Breast epithelium (tissue), 4 donors: ENCODE measurements at places on chromosomes 1 and 21.
A peak's percentile ranks its signal among the peaks of the same experiment; 100 is the strongest.

DNA sequence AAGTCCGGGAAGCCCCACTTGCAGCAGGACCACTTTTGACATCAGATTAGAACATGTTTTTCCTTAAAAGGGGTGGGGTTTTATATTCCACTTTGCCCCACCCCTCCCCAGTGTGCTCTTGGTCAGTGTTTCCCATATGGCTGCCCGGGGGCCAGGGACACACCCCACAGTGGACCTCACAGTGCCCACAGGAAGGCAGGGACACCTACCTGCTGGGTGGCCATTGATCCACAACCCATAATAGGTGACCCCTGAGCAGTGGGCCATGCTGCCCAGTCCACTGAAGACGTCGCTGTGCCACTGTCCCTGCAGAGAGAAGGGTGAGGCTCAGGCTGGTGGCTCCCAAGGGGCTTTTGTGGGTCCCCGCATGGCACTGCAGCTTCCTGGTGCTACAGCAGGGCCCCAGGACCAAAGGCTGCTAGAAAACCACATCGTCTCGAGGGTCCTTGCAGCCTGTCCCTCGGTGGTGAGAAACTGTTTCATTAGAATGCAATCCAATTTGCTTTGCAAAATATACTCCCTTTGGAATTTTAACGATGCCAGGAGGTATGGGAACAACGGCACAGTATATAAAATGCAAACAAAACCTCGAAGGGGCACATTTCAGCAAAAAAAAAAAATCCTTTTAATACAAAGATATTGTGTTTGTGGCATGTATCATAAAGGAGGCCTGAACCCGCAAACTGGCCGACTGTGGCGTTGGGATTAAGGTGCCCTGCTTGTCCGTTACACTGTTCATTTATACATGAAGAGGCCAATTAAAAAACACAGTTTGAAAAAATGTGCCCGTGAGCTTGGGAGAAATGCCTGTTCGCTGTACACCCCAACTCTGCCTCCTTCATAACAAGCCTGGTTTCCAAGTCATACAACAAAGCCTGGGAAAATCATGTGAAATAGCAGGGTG is 16.9 kb downstream of the MORN1 start:
- DNase-seq = no peak

DNA sequence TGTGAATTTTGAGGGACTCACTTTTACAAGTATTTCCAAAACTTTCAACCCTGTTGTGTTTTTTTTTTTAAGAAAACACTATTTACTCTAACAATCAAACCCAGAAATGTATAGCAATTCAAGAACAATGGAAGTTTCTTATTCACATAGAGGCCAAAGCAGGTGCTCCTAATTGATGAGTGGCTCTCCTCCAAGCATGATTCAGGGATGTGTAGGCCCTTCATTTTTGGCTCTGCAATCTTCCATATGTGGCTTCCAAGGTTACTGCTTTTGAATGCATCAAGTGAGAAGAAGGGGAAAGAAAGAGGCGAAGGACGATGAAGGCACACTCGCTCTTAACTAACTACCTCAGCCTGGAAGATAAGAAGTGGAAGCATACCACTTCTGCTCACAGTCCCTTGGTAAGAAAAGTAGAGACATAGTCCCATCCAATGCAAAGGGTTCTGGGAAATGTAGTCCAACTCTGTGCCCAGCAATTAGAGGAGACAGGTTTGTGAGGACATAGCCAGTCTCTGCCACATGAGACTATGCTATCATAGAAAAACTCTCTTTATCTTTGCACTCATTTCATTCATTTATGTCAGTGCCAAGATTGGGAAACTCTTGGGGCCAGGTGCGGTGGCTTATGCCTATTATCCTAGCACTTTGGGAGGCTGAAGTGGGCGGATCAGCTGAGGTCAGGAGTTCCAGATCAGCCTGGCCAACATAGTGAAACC is 46.0 kb downstream of the OPTC start:
- DNase-seq = no peak

- DNase-seq = no peak
Measured at GRCh38 chr1:47779613-47780012, 217.6 kb downstream of the TRABD2B start.

GRCh38 chr1:44296806-44297205 is 58.3 kb downstream of the ERI3 start:
- no peak for DNase-seq

DNA sequence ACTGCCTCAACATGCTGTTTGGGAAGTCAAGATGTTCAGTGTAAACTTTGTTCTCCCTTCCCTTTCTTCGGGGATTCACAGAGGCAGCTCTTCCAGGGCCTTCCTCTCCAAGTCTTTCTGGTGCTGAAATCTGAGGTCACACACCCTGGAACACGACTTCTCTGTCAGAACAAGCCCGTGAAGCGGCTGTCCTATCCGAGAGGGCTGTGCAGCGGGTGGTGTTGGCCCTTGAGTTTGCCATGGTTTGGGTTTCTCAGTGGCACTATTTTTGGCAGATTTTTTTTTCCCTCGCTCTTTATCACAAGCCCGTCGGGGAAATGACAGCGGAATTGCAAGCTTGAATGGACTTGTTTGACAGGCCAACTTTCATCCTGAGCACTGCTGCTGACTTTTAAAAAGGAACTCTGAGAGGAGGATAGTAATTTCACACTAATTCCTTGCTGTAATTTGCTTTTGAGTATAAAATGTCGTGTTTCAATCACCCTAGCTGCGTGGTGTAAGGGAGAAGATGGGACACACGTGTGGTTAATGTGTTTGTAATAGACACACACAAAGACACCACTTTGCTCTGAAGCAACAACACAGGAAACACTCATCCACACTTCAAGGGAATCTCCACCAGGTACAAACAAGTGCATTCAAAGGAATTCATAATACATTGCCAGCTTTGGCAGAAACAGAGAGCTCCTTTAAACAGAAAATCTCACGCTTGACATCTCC is 60.1 kb upstream of the TARBP1 start:
- peak; percentile 71 for DNase-seq

- DNase-seq = peak; percentile 59
Measured at GRCh38 chr1:26225033-26225831, 8.8 kb upstream of the CEP85 start.

DNA sequence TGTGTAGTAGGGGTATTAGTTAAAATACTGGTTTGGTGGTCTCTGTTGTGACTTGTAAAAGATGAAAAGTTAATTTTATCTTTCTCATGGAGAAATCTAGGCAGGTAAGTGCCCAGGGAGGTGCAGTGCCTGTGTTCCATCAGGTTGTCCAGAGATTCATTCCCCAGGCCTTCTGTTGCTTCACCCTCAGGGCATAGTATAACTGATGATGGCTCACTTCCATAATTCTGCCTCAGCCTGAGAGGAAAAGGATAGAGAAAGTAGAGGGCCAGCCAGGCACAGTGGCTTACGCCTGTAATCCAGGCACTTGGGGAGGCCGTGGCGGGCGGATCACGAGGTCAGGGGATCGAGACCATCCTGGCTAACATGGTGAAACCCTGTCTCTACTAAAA is 153.9 kb downstream of the FMN2 start:
- no peak for DNase-seq

GRCh38 chr1:84861988-84862644 is 30.9 kb downstream of the LPAR3 start:
- no peak for DNase-seq

- DNase-seq = no peak
Measured at GRCh38 chr1:14896381-14897079, 257.0 kb upstream of the TMEM51 start.

DNA sequence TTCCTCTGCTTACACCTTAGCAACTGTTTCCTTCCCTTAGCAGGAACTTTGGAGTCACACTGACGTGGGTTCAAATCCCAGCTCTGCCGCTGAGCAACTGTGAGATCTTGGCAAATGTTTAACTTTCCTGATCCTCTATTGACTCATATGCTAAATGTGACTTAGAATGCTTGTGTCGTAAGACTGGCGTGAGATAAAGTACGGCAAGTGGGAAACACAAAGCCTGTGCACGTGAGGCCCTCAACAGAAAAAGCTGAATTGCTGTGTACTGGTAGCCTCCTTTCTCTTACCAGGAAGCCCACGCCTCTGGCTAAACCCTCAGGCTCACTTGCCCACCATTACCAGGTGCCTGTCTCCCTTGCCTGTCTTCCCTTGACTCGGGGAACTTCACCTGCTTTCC is 135.4 kb upstream of the TNR start:
- no peak for DNase-seq

DNA sequence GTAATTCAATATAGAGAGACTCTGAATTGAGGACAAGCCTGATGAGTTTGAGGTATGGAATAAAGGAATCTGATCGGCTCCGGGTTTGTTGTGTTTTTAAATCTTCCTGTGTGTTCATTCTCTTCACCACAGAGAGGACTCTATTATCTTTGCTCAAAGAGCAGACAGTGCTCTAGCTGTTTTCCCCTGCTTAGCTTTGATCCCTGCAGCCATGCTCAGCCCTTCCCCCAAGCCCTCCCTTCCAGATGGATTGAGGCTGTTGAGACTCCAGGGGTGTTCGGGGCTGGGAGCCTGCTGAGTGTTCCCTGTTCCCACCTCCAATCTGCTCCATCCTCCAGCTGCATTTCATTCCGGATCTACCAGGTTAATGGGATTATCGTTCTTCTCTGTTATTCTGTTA is 74.2 kb upstream of the CXADR start:
- DNase-seq = no peak

GRCh38 chr1:63612564-63612963 is 19.4 kb downstream of the PGM1 start:
- no peak for DNase-seq

- DNase-seq = no peak
Measured at GRCh38 chr1:227673441-227673840, 61.7 kb downstream of the JMJD4 start.

- DNase-seq = no peak
Measured at GRCh38 chr1:198087831-198088230, 69.0 kb upstream of the NEK7 start.

DNA sequence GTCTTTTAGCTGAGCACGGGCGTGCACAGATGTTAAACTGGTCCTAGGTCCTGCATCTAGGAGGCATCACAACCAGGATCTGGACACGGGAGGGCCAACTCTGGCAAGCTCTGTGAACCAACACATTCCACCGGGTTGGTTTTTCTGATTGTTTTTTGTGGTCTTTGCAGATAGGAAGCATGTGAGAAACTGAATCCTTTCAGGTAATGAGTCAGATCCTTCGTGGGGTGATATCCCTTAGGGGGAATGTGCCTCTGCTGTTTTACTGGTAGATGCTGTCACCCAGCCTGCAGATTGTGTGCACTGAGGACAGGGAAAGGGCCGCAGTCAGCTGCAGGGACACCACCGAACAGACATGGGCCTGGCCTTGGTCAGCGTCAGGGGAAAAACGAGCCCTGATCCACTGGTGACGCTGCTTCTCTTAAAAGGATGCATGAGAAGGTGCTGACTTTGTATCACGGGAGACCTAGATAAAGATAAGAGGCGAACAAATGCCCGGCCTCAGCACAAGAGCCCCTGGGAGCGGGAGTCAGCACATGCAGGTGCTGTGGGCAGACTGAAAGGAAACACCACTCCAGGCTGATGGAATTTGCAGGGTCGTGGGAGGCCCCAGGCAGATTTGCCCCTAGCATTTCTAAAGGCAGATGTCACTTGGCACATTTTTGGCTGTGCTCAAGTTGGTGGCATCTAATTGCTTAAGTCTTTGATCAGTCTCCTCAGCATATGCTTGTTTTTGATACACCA is 51.1 kb downstream of the DOP1B start:
- no peak for DNase-seq

DNA sequence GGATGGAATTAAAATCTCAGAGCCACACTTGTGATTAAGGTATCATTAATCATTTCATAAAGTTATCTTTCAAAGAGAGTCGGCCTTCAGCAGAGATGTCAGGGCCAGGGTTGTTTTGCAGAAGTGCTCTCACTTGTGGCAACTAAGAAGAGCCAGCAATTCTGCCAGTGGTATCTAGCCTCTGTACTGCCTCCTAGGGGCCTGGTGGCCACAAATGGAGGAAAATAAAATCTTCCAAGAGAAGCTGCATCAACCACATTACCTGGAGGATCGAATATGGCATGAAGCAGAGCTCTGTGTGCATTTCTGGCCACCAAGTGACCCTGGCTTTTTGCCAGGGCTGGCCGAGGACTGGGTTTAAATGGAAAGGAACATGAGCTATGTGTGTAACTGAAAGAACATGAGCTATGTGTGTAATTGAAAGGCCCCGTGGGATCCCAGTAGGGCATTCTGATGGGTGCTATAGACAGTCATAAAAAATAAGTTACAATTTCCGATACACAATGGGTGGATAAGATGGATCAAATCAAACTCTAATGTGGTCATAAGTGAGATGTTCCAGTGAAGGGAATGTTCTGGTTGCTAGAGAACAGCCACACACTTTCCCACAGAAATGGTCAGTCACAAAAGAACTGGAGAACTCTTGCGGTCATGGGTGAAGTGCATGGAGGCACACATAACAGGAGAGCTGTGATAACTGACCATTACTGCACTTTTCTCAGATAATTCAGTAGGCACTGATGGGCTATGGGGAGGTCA is 335.8 kb downstream of the CAMTA1 start:
- DNase-seq = peak; percentile 18

- no peak for DNase-seq
Measured at GRCh38 chr1:202685641-202686040, 24.6 kb downstream of the SYT2 start.

DNA sequence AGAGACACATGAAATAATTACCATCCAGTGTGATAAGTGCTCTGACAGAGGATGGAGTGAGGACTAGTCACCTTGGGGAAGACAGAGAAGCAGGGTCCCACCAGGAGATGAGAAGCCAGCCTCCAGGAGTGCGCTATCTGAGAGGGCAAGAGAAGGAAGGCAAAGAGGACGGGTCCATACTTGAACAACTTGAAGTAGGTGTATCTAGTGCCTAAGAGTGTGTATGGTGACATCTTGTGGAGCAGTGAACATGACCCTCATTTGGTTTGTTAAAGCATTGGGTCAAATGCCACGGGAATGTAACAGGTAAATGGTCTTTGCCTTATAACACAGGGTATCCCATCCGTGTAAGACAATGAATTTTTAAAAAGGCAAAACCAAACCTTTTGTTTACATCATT is 39.8 kb downstream of the MRPL39 start:
- DNase-seq = no peak

DNA sequence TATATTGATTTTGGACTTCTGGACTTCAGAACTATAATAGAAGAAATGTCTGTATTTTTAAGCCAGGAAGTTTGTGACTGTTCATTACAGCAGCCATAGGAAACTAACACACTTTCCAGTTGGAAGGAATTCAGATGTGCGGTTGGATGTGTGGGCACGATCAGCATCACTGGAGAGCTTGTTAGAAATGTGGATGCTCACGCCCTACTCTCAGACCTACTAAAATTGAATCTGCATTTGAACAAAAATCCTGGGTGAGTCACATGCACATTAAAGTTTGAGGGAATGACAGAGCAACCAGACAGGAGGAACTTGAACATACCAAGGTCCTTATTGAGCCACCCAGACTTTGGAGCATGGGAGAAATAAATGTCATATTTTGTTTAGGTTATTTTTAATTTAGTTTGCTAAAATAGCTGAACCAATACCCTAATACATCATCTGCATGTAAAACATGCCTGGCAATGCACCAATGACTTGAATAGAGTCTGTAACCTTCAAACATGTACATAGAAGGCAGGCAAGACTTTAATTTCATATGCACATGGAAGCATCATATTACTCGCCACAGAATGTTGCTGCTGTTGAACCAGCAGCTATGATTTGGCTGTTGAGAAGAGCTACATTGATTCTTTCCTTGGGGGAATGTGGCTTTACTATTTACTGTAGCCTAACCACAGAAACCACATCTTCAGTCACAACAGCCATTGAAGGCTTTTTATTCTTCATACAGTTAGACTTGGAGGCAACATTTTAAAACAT is 346.2 kb downstream of the BARHL2 start:
- DNase-seq = no peak

- DNase-seq = no peak
Measured at GRCh38 chr1:205636732-205637131, 4.9 kb upstream of the ELK4 start.
